ACHN (cell line): ENCODE measurements at places on chromosomes 6 and 20.

DNA sequence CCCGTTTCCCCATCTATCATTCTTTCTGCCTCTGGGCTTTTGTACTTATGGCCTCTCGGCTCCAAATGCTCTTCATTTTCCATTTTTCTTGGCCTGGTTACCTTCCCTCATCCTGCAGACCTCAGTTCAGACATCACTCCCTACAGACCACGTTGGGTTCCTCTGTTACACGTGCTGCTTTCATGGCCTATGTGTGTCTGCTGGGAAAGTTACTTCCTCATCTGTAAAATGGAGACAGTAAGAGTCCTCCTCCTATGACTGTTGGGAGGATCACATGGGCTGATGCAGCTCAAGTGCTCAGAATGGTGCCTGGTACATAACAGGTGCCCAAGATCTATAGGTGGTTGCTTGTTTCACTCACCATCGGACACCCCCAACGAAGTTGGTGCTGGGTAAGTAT is 13.5 kb downstream of the KCNK17 start:
- no peak for DNase-seq

DNA sequence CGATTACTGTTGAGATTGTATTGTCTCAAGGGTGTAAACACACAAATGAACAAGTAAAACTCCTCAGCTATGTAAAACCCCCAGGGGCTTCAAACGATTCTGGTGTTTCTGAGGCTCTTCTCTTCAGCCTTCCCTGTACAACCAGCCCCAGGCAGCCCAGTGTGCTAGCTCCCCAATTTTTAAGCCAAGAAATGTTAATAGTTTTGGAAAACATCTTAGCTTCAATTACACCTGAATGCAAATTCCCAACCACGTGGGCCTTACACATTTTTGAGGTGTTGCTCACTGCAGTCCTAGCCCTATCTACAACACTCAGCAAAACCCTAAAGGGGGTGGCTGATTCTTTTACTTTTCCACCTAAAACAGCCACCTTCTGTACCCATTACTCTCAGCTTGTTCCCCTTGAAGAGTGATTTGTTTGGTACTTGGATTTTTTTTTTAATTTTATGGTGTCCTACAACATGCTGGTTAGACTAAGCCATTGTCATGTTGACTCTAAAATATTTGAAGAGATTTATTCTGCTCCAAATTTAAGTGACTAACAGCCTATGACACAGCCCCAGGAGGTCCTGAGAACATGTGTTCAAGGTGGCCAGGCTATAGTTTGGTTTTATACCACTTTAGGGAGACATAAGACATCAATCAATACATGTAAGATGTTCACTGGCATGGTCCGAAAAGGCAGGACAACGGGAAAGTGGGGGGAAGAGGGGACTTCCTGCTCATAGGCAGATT is 48.7 kb downstream of the ADAT2 start:
- DNase-seq = no peak

DNA sequence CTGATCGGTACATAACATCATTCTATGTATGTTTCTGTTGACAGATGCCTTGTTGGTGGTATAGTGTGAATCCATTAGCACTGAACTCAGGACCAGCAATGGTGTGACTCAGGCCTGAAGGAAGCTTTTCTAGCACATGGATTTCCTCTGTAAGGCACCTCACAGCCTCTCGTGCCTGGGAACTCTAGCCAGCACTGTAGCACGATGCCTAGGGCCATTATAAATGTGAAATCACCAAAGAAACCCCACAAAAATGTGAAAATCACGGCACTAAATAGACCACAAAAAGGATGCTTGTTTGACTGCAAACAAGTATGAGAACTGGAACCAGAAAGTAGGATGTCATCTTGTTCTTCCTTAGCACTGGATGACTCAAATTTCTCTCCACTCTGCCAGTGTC is 63.7 kb upstream of the NKX2-2 start:
- DNase-seq = no peak

- DNase-seq = no peak
Observed at GRCh38 chr6:110307368-110307767, 50.8 kb downstream of the METTL24 start.

GRCh38 chr6:32123681-32124080 is 4.4 kb downstream of the ATF6B start:
- no peak for DNase-seq

GRCh38 chr6:148751793-148752170 is 5.0 kb downstream of the UST start:
- DNase-seq = no peak

DNA sequence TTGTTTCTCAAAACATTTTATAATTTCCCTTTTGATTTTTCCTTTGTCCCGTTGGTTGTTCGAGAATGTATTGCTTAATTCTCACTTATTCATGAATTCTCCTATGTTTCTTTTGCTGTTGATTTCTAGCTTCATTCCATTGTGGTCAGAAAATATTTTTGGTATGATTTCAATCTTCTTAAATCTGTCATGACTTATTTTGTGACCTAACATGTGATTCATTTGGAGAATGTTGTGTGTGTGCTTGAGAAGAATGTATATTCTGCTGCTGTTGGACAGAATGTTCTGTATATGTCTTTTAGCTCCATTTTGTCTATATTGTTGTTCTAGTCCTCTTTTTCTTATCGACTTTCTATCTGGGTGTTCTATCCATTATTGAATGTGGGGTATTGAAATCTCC is 286.2 kb upstream of the RNF217 start:
- DNase-seq = no peak

- peak; percentile 6 for DNase-seq
Observed at GRCh38 chr6:110618591-110619267, 142.3 kb upstream of the SLC22A16 start.

GRCh38 chr6:158544428-158544827 is 15.5 kb upstream of the TMEM181 start:
- DNase-seq = no peak

GRCh38 chr6:43211955-43212354 is 17.3 kb downstream of the DNPH1 start:
- DNase-seq = peak; percentile 8

DNA sequence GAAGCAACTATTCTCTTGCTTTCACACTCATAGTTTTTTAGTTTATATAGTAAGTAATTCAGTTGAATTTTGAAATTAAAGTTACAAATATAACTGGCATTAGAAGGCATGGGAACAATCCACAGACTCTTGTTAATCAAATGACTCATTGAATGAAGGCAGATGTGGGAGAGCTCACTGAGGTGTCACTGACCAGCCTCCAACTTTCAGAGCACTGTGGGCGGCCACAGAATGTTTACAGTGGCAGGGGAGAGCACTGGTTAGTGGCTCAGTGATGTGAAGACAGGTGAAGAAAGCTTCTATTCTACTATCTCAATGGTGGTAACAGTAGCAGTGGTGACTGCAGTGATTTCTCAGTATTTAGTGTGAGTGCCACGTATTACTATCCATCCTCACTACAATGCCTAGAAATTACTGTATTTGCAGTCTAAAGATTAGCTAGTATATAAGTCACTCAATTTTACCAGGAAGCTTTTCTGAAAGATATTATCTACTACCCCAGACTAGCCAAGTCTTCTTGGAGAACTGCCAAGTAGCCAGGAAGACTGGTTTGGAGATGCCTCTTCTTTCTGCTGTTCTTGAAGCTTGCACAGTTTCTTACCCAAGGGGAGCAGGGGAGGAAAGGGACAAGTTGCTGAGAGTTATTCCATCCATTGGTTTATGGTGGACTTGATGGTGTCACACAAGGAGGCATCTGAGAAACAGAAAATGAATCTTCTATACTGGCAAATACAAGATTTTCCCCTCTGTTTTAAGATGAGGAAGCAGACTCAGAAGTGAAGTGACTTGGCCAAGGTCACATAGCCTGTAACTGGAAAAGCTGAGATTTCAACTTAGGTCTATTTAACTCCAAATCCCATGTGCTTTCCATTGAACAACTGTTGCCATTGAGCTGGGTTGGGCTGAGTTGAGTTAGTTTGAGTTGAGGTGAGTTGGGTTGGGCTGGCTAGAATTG is 231.2 kb downstream of the ANKRD60 start:
- DNase-seq = no peak

DNA sequence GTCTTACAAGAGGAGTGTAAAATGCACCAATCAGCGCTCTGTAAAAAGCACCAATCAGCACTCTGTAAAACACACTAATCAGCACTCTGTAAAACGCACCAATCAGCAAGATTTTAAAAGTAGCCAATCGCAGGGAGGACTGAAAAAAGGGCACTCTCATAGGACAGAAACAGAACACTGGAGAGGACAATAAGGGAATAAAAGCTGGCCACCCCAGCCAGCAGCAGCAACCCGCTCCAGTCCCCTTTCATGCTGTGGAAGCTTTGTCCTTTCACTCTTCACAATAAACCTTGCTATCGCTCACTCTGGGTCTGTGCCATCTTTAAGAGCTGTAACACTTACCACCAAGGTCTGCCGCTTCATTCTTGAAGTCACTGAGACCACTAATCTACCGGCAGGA is 1.7 kb upstream of the AIG1 start:
- DNase-seq = peak; percentile 11

DNA sequence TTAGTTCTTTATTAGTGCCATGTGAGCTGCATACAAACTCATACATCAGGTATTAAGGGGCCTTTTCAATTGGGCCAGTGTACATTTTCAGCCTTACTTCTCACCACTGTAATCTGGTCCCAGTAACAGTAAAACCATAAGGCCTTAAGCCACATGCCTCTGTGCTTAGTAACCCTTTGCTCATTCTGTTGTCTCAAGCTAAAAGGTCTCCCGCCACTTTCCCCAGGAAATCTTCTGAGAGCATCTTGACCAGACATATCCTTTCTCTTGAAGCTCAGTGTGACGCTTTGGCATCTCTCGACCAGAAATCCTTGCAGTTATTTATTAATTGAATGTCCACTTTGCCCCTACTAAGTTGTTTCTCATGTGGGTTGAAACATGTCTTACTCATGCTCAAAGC is 68.0 kb downstream of the CYP39A1 start:
- no peak for DNase-seq

DNA sequence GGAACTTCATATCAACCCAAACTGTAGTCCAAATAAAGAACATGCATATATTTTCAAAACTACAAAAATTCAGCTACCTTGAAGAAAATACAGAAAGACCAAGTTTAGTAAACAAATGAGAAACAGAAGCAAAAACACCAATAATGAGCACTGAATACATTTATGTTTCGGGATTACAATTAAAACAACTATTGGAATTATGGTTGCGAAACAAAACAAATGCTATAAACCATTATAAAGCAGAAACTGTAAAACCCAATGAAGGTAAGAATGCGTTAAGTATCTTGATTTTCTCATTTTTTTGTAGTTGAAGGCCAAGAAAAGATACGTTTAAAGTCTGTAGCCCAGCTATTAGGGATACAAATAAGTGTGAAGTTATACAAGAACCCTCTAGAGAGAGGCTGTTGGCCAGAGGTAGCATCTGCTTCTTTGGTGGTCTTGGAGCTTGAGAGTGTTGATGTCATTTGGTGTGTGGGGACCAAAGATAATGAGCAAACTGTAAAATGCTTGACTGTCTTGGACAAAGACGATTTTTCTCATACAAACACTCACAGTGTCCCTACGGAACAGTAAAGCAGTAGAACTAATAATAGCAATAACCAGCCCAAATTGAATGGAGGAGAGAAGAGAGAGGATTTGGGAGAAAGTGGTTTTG is 111.5 kb downstream of the PRND start:
- DNase-seq = no peak

GRCh38 chr20:58024241-58024721 is 204.2 kb downstream of the ANKRD60 start:
- DNase-seq = no peak

- no peak for DNase-seq
Observed at GRCh38 chr20:47597090-47597489, 95.4 kb downstream of the NCOA3 start.

DNA sequence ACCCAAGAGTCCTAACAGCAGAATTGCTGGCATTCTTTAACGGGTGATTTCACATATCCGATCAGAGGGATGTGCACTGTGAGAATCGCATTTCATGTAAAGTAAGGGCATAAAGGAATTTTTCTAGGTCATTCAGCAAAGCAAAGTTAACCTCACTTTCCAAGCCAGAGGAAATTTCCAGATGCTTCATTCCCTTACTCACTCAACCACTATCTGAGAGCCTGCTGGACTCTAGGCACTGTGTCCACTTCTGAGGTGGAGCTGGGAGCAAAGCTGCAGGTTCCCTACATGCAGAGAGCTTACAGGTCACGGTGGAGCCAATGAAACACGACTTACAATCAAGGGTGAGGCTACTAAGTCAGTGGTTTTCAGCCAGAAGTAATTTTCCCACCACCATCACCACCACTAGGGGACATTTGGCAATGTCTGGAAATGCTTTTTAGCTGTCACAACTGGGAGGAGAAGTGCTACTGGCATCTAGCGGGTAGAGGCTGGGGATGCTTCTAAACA is 34.5 kb upstream of the TSHZ2 start:
- peak; percentile 26 for DNase-seq

DNA sequence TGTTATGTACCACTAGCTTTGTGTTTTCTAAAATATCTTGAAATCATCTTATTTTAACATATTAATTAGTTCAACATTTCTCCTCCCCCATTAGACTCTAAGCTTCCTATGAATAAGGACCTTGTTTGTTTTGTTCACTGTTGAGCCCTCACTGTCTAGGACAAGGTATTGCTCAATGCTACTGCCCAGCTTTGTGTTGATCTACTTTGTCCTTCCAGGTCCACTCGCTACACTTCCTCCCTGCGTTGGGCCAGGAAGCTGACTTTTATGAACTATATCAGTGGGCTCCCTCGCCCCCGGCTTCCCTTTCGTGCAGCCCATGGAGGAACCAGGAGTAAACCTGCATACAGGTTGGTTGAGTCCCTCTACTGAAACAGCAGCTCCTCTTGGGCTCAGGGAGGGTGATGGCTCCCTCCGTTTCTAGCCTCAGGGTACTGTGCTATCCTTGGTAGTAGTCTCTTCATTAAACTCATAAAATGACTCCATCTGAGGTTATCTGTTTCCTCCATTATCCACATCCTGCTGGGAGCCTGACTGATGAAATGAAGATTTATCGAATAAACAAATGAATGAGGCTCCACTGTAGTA is 272.5 kb downstream of the CLIC5 start:
- no peak for DNase-seq

DNA sequence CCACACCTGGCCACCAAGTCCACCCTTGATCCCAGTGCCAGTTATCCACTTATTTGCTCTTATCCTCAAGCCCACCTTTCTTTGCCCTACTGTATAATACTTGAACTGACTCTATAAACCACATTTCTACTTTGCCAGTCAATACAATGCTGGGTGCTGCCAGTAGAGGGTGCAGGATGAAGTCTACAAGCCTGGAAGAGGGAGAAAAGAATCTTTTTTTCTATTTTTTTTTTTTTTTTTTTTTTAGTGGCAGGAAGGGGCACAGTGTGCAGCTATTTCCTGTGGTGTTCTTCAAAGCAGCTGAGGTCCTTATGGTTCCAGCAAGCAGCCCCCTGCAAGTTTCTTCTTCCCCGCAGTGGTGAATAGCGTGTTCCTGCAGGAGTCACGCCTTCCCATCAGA is 22.2 kb upstream of the GABRR1 start:
- DNase-seq = peak; percentile 29

- DNase-seq = no peak
Observed at GRCh38 chr20:15759594-15759993, 813.7 kb downstream of the KIF16B start.
